ENCODE measurements at places on chromosomes 12 and 14. TPM values are rescaled to one million over a fixed set of nuclear protein-coding genes. Genes with fewer than 3 reads are reported as not detected.

GRCh38 chr14:59600211-59600945 is 23.8 kb upstream of the CCDC175 start:
- DNase-seq, result peak; percentile 62

GRCh38 chr12:87806310-87806709 is 222.9 kb downstream of the C12orf50 start:
- peak; percentile 42 for DNase-seq

DNA sequence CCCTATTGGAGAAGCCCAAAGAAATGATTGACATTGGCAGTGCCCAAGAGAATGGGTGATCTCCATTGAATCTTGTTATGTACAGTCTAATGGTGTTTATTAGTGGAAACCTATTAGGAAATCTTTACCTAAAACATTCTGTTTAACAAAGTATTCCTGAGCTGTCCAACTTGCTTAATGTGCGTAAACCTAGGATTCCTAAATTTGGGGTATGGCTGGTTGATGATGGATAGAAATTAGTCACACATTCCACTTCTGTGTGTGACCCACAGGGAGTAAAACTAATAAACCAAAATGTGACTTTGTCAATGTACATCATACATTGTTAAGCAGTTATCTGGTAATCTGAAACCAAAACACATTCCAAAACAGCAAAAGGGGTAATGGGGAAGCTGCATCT is 761.3 kb downstream of the FSCB start:
- no peak for DNase-seq

GRCh38 chr14:97458661-97459579 is 661.7 kb downstream of the VRK1 start:
- DNase-seq, result no peak

The CYP27B1 gene
- 3.9 TPM for total RNA-seq

The GLT8D2 gene
- 1.3 TPM for total RNA-seq
